Common myeloid progenitor, CD34-positive (primary cell): ENCODE measurements at places on chromosomes 3 and 15.

GRCh38 chr15:48423342-48423741, 92.1 kb downstream of the DUT start:
- DNase-seq, result no peak

DNA sequence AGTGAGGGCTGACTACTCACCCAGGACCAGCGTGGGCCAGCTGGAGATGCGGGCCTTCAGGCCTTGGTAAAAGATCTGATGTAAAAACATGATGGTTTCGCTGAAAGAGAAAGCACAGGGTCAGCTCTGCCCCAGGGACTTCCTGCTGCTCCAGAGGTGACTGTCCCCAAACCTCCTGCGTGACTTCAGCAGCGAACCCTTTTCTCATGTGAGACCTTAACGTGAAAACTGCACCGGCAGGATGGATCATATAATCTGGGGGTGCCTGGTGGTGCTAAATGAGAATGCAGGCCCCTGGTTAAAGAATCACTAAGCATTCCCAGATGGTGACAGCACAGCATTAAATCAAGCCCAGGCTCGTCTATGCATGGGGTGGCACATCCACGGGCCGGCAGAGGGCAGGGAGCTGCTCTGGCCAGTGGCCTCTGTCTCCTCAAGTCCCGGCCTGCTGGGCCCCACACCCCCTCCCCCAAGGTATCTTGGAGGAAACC, 55.4 kb downstream of the RASGRF1 start:
- no peak for DNase-seq

- no peak for DNase-seq
Observed at GRCh38 chr3:70780790-70781189, 468.4 kb upstream of the MDFIC2 start.

DNA sequence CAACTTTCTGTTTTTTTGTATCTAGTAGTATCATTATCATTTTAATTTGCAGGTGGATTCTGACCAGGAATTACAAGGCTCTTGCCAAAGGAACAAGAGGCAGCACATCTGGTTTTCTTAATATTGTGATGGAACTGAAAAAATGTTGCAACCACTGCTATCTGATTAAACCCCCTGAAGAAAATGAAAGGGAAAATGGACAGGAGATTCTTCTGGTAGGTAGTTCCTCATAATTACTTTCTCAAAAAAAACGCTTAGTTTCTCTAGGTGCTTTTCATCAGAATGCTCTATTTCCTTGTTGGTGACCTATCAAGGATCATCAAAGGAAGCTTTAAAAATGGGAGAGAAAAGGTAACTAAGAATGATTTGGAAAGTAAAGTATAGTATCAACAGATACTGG, 71.6 kb downstream of the CHD2 start:
- DNase-seq, result peak; percentile 20

DNA sequence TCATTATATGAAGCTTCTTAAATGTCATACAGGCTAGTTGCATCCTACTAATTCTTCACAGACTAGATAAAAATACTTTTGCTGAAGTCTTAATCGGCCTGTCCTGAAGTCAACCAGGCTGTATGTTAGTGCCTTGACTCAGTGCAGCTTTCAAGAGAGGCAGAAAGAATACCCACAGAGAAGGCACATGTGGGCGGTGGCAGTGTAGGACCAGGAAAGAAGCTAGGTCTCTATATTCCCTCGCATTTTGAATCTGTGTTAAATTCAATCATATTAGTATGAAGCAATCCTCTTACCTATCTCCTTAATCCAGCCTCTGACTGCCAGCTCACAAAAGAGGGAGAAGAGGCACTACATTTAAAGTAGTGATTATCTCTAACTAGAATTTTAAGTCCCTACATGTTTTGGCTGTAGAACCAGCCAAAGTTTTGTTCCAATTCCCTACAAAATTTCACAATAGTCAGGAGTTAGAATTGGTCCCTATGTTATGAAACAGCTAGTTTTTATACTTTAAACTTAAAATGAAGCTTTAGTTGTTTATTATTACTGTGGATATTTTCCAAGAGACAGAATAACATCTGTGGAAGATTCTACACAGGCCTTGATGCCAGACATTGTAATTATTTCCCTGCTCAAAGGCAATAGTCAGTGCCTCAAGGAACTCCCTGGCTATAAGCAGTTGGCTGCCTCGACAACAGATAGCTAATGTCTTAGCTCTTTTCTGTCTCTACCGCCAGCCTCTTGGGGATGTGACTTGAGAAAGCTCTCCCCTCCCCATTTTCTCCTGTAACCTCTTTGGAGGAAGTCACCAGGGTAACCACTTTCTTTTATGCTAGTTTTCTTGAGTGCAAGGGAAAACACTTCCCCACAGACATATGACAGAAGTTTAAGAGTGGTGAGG, 31.9 kb downstream of the CRTC3 start:
- no peak for DNase-seq

GRCh38 chr3:27666272-27666671, 55.9 kb downstream of the EOMES start:
- no peak for DNase-seq

- peak; percentile 87 for DNase-seq
Observed at GRCh38 chr15:30991255-30992235, at the start of gene MTMR10. Gene MTMR10, minus strand, starts transcription at chr15:30991628. Its CDS starts 122 bp downstream, at chr15:30991506.
